Right renal cortex interstitium (tissue), 3 donors: ENCODE measurements at places on chromosomes 7 and 10. TPM values are rescaled to one million over a fixed set of nuclear protein-coding genes. Genes with fewer than 3 reads are reported as not detected.

OPALIN gene
- not detected for polyA plus RNA-seq

DNAH11 gene
- polyA plus RNA-seq, result 1.9 TPM

VGF gene
- polyA plus RNA-seq, result 0.08 TPM

TMEM229A gene
- 0.19 TPM for polyA plus RNA-seq

WDR86 gene
- 20.4 TPM for polyA plus RNA-seq

GRCh38 chr7:76272851-76273497 lies 29.5 kb upstream of the HSPB1 start:
- no peak for DNase-seq

GRCh38 chr7:4774658-4775249 lies 669 bp upstream of the AP5Z1 start:
- DNase-seq, result no peak

DNA sequence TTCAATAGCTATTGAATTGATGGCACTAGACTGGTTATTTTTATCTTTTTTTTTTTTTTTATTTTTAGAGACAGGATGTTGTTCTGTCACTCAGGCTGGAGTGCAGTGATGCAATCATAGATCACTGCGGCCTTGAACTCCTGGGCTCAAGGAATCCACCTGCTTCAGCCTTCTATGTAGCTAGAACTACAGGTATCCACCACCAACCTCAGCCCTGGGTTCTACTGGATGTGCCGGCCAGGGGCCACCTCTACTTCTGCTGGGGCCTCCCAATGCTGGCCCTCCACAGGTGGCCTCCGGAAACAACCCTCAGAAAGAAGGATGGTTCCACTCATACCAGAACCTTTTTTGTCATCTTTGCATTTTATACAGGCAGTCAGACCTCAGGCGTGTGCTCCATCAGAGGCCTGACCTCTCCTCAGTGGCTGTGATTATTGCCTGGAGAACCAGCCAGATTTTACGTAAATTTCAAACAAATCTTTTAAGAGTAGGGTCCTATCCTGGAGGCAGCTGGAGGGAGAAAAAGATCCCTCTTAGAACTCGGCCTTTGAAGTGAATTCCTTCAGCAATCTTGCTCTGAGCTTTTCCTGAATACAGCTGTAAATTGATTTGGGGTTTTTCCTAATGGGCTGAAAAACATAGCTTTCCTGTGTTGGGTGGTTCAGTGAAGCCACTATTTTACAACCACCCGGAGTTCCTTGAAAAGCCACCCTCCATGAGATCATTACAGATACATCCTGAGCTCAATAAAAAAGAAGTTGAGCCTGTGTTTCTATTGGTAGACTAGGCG lies 110.0 kb downstream of the SPAG6 start:
- no peak for DNase-seq

DNA sequence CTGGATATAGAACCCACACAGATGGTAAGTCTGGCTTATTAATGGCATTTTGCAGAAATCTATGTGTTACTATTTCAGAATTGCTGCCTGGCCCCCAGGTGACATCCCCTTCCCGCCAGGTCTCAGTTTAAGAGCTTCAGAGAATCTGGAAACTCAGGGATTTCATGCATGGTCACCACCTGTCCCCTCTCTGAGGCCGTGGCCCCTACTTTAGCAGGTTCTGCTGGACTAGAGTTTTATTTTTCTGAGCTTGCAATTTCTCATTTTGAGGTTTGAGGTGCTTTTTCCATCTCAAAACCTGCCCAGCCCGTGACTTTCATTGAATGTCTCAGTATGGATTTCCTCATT lies 24.7 kb upstream of the GJD4 start:
- no peak for DNase-seq

DNA sequence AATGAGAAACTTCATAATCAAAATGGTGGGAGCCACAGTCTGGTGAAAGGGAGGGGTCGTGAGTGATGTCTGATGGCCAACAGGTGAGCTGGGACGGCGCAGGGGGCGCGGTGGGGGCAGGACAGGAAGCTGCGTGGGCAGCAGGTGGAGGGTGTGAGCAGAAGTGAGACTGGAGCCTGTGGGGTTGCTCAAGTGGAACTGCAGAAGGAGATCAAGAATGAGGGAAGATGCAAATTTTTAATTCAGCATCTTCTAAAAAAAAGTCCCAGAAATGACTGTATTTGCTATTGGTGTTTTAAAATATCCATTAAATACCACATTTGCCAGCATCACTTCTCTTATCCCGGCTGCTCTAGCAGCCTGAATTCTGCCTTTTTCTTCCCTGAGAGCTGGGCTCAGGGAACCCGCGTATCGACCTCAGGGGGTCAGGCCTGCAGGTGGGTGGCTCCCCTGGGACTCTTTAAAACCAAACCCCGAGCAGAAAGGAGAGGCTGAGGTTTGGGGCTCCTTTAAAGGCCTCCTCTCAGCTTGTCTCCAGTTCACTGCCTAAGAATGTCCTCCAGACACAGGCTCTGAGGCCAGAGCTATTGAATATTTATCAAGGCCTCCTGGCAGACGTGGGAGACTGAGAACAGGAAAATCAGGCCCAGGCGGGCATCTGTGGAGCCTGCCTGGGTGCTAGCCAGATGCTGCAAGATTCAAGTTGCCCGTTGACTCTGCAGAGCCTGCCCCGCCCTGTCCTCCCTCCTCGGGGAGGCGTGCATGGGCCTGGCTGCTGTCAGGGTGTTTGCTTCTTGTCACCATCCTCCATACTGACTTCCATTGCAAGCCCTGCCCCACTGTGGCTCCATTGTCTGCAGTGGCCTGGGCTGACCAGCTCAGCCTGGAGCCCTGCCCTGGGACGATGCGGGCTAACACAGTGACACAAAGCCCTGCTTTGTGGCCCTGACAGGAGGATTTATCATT lies 53.9 kb downstream of the SYPL1 start:
- DNase-seq, result no peak
